Cardiac atrium fibroblast (primary cell): ENCODE measurements at places on chromosomes 4 and X. TPM values are rescaled to one million over a fixed set of nuclear protein-coding genes. Genes with fewer than 3 reads are reported as not detected.

TMEM150C gene
- 0.54 and 6.5 TPM in 2 replicates for total RNA-seq

CHM gene
- total RNA-seq = 12.6 and 14.4 TPM in 2 replicates

RNF212 gene
- total RNA-seq = 0.81 and 4.2 TPM in 2 replicates

COQ2 gene
- 7.8 and 12.3 TPM in 2 replicates for total RNA-seq

KANTR gene
- 1.3 and 2.8 TPM in 2 replicates for total RNA-seq

MYOZ2 gene
- total RNA-seq = 0.16 and 1.8 TPM in 2 replicates

SHROOM2 gene
- 0.49 and 0.54 TPM in 2 replicates for total RNA-seq

IRF2 gene
- total RNA-seq = 26.4 and 28.5 TPM in 2 replicates

MTTP gene
- total RNA-seq = not detected in 2 replicates

CSN3 gene
- not detected in 2 replicates for total RNA-seq

OTC gene
- total RNA-seq = not detected in 2 replicates

TEX13B gene
- not detected in 2 replicates for total RNA-seq

SUPT20HL2 gene
- not detected in 2 replicates for total RNA-seq

IDUA gene
- 11.0 and 17.1 TPM in 2 replicates for total RNA-seq

MAGEA2B gene
- total RNA-seq = not detected in 2 replicates

ARX gene
- not detected in 2 replicates for total RNA-seq

ADGRA3 gene
- 7.6 and 15.7 TPM in 2 replicates for total RNA-seq

VAMP7 gene
- total RNA-seq = 29.1 and 42.1 TPM in 2 replicates

TCEAL6 gene
- total RNA-seq = not detected in 2 replicates

ITIH6 gene
- not detected in 2 replicates for total RNA-seq

FAM47E gene
- not detected in 2 replicates for total RNA-seq

NEUROG2 gene
- not detected in 2 replicates for total RNA-seq

PDHA2 gene
- total RNA-seq = not detected in 2 replicates

CLTRN gene
- not detected in 2 replicates for total RNA-seq

NSG1 gene
- 82.0 and 95.3 TPM in 2 replicates for total RNA-seq

ADH7 gene
- total RNA-seq = not detected in 2 replicates

PRICKLE3 gene
- 5.2 and 5.5 TPM in 2 replicates for total RNA-seq

TCEANC gene
- 2.6 and 3.1 TPM in 2 replicates for total RNA-seq

FOXP3 gene
- not detected in 2 replicates for total RNA-seq

DCAF8L2 gene
- not detected in 2 replicates for total RNA-seq

HHIP gene
- 27.4 and 85.2 TPM in 2 replicates for total RNA-seq

NCBP2L gene
- not detected in 2 replicates for total RNA-seq

BEX3 gene
- 170 and 245 TPM in 2 replicates for total RNA-seq

MAGEA12 gene
- not detected in 2 replicates for total RNA-seq

SMIM43 gene
- 1.1 and 2.1 TPM in 2 replicates for total RNA-seq

AREG gene
- total RNA-seq = 1.6 and 13.9 TPM in 2 replicates

PRRG3 gene
- not detected in 2 replicates for total RNA-seq

POLN gene
- total RNA-seq = 1.1 and 3.7 TPM in 2 replicates

TRIM61 gene
- 2.6 and 2.7 TPM in 2 replicates for total RNA-seq

GPR173 gene
- 1.3 TPM in 2 replicates for total RNA-seq

SPANXD gene
- not detected in 2 replicates for total RNA-seq

ANOS1 gene
- total RNA-seq = 9.7 and 15.4 TPM in 2 replicates

LRIT3 gene
- 0.36 TPM in 1 of 2 replicates, not detected in the other for total RNA-seq

ASMT gene
- total RNA-seq = not detected in 2 replicates

EPHA5 gene
- total RNA-seq = 1.1 and 2.3 TPM in 2 replicates

GPM6B gene
- total RNA-seq = 15.3 and 38.2 TPM in 2 replicates

F8A3 gene
- total RNA-seq = 9.4 and 11.0 TPM in 2 replicates

HPGDS gene
- total RNA-seq = not detected in 2 replicates

NHSL2 gene
- total RNA-seq = 0.18 and 0.81 TPM in 2 replicates

MFAP3L gene
- 0.36 and 2.4 TPM in 2 replicates for total RNA-seq
